ENCODE measurements at places on chromosomes 13 and 19.

DNA sequence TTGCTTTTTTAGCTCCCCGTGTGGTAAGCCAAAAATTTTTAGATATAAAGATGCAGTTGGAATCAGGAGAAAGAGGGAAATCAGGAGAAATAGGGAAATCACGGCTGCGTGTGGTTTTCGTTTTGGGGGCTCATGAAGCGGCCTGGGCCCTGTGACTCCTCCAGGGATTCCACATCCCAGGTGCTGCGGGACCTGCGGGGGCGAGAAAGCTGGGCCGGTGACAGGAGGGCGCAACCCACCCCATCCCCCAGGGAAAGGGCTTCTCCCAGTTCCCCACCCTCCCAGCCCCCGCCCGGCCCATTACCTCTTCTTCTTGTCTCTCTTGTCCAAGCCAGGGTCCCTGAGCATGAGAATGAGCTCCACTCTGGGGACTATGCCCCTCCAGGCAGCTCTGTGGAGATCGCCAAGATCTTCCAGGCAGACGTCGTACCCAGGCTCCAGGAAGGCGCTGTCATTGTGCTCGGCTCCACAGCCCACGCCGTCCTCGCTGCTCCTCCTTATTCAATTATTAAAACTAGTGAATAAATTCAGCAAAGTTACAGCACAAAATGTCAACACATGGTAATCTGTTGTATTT is 111.0 kb downstream of the MRPL57 start:
- no peak for DNase-seq

GRCh38 chr13:111161601-111162600 is 46.8 kb downstream of the ARHGEF7 start:
- no peak for DNase-seq

- DNase-seq: no peak
These were observed 733 bp upstream of the CD320 start for GRCh38 chr19:8308891-8309291.

- DNase-seq: no peak
These were observed at the start of gene HOOK2 for GRCh38 chr19:12774588-12775555. Gene HOOK2, minus strand, starts transcription at chr19:12775552. Its CDS starts 103 bp downstream, at chr19:12775449.

GRCh38 chr13:78185700-78186099 is 267.1 kb upstream of the EDNRB start:
- no peak for DNase-seq

GRCh38 chr19:6540918-6541689 is 10.3 kb downstream of the TNFSF9 start:
- no peak for DNase-seq

DNA sequence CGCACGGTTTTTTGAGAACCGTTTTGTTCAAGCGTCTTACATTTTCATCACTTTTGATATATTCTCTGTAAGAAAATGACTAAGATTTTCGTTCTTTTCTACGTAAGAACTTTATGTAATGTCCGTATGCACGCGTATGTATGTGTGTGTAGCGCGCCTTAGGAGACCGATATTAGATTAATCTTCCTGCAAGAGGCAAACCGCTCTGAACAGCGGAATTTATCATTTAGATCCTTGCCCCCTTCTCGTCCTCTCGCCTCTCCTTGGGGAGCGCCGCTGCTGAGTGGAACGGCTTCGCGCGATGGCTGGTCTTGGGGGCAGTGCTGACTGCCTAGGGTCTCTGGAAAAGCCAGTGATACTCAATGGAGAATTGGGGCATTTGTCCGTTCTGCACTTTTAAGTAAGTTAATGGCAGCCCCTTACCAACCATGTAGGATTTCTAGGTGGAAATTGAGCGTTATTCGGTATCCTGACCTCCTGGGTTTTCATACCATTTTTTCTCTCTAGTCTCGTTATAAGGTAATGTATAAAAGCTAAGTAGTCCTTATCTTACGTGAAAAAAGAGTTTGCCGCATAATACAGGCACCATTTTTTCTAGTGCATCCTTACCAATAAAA is 4.7 kb downstream of the MAB21L1 start:
- no peak for DNase-seq

DNA sequence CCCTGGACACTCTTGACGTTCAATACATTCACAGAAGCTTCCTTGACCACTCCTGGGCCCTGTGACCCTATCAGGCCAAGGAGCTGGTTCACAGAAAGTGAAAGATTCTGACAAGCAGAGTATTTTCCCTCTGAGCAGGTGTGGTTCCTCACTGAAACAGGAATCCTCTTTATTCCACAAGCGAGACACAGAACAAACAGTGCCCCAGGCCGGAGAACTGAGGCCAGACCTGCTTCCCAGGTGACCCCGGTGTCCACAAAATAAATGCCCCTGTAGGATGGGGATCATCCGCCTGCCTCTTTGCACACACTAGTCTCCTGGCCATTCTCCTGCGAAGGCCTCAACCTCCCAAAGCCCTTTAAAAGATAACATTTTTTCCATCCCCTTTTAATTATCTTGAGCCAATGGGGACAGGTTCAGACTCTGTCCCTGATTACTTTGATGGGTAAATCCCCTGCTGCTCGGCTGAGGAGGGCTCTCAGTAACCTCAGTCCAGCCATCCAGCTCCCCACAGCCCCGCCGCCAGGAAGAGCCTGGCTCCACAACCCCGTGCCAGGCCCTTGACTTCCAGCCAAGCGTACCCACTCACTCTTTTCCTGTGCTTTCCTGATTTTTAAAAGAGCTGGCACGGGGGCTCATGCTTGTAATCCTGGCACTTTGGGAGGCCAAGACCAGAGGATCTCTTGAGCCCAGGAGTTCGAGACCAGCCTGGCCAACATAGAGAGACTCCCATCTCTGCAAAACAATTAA is 129.1 kb downstream of the FOXO1 start:
- DNase-seq: no peak

GRCh38 chr13:28286263-28286662 is 147.9 kb downstream of the PAN3 start:
- no peak for DNase-seq

DNA sequence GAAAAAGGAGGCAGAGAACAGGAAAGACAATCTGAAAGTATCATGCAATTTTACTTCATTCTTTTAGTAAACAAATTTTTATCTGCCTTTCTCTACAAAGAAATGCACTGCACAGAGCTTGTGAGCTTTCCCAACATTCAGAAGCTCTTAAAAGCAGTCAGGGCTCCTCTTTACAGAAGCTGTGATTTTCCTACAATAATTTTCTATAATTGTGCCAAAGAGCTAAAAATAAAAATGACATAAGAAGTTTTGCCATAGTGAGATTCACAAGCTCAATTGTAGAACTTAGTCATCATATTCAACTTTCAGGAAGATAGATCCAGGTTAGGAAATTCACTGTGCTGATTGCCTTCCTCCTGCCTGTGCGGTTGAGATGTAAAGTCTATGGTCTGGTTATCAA is 341.4 kb downstream of the PCDH9 start:
- no peak for DNase-seq

DNA sequence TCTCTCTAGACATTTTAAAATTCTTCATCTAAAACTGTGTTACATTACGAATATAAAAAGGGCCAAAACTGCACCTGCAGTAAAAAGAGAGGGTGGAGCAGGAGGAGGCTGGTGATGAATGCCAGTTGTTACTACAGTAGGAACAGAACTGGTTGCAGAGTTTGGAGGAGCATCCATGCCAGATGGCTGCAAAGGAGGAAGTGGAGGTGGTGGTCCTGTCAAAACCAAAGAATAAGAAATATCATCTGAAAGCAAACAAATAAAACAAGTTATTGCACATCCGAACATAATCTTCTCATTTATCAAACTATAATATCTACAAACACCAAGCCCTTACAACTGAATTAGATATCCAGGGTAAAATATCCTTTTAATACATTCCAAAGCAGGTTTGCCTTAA is 40.1 kb downstream of the RBM26 start:
- no peak for DNase-seq

- no peak for DNase-seq
These were observed at the start of gene TPGS1 for GRCh38 chr19:507286-508203. Gene TPGS1, plus strand, starts transcription at chr19:507497. Its CDS starts 10 bp downstream, at chr19:507507.

- DNase-seq: no peak
These were observed 415.9 kb downstream of the SLITRK6 start for GRCh38 chr13:85383291-85383690.

GRCh38 chr13:51942189-51942588 is 69.1 kb downstream of the ATP7B start:
- no peak for DNase-seq

GRCh38 chr13:24396821-24397220 is 87.4 kb downstream of the C1QTNF9 start:
- no peak for DNase-seq

GRCh38 chr19:51726049-51726448 is 2.3 kb upstream of the HAS1 start:
- no peak for DNase-seq

- no peak for DNase-seq
These were observed 22.6 kb downstream of the RASL11A start for GRCh38 chr13:27293076-27293691.

- DNase-seq: no peak
These were observed 18.3 kb downstream of the PRKCSH start for GRCh38 chr19:11453468-11454341.

GRCh38 chr13:51327961-51328360 is 11.5 kb upstream of the SERPINE3 start:
- no peak for DNase-seq

GRCh38 chr19:2811735-2812413 is 7.8 kb upstream of the ZNF554 start:
- no peak for DNase-seq

- DNase-seq: no peak
These were observed 39.4 kb upstream of the FARP1 start for GRCh38 chr13:98103531-98103930.

DNA sequence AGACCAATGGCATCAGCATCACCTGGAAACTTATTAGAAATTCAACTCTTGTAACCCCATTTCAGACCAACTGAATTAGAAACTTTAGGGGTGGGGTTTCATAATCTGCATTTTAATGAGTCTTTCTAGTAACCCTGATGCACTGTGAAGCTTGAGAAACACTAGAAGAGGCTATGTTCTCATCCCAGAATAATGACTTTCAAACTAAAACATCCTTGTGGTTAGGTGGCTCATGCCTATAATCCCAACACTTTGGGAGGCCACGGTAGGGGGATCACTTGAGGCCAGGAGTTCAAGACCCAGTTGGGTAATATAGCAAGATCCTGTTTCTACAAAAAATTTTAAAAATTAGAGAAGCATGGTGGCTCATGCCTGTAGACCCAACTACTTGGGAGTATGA is 402.4 kb downstream of the DLEU7 start:
- no peak for DNase-seq

DNA sequence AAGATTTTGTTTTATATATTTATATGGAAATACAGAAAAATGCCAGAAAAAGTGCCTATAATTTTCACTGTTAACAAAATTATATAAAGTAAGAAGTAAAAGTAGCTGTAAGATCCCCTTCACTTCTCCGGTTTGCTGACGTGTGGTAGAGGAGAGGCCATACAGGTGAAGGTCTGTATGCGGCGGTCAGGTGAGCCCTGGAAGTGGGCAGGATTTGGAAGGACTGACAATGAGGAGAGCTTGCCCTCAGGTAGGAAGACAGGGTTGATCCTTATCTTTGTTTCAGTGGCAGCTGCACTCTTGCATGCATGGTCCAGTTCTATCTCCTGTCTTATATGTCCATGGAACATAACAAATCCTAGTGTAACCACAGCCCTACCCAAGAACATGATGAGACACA is 16.9 kb upstream of the TFDP1 start:
- no peak for DNase-seq

DNA sequence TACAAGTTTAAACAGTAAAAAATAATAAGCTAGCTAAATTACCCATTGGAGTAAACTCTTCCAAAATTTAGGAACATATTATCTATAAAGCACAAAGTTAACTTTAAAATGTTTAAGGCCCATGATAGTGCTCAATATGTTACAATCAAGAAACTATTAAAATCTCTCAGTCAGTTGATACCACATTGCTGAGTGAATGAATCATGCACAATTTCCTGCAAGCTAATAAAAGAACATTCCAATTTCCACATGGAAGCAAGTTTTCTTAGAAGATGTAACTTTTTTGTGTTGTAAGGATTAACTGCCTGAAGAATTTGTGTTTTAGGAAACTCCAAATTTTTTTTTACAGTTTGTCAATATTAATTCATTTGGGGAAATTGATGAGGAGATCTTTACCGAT is 666.6 kb downstream of the SLITRK1 start:
- no peak for DNase-seq

DNA sequence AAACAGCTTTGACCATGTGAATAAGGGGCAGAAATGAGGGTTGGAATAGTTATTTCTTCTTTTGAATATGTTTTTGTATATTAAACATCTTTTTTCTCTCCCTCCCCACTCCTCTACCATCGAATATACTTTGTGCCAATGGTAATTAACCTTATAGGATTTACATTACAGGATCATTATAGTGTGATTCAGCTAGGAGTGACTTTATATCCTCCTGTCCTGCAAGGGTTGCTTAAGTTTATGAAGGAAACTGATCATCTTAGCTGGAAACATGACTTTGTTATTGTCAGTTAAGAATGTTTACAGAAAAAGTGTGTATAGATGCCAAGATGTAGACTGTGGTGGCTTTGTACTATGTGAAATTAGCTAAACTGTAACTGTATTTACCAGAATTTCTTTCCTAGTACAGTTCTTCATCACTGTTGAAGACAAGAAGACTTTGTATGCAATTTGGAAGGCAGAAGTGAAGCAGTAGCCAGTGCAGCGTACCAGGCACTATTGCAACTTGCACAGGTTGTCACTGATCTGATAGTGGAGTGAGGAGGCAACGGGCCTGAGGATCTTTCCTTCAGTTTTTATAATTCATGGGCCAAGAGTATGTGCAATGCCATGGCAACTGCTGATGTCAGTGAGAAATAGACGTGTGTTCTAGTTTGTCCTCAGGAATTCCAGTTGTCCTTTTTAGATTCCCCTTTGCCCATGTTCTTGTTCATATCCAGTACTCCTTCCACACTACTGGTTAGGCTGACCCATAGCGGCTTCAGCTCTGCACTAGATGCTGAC is 8.2 kb upstream of the PAN3 start:
- no peak for DNase-seq

DNA sequence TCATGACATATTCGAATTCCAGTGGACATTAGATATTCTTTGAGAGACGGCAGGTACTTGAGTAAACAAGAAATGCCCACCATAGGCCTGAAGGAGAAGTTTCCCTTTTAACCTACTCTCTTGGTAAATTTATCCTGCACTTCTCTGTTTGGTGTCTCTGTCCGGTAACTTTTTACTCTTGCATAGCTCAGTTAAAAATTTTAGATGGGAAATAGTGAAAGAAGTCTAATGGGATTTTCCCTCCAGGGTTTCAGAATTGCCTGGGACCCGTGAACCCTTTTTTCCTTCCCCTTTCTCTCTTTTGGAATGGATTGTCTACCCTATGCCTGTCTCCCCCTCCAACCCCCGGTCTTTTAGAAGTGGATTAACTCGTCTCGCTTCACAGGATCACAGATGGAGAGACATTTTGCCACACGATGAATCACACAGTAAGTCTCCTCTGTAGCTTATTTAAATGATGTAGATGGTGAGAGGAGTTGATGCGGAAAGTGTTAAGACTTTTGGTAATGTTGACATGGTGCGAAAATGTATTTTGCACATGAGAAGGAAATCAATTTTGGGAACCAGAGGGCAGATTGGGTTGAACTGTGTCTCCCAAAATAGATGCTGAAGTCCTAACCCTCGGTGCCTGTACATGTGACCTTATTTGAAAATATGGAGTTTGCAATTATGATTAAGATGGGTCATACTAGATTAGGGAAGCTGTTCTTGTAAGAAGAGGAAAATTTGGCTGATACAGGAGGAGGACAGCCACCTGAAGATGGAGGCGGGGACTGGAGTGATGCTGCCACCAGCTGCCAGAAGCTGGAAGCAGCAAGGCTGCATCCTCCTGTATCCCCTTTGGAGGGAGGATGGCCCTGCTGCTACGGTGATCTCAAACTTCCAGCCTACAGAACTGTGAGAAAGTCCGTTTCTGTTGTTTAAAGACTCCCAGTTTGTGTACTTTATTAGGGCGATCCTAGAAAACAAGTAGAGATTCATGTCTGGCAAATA is 711 bp upstream of the MIPEP start:
- no peak for DNase-seq

- DNase-seq: no peak
These were observed 162.2 kb downstream of the ABCC4 start for GRCh38 chr13:95138876-95139585.

Measured in forelimb muscle (tissue), 1 donor.